ENCODE measurements at places on chromosomes 1 and 21. TPM values are rescaled to one million over a fixed set of nuclear protein-coding genes. Genes with fewer than 3 reads are reported as not detected.

Gene CFHR1
- total RNA-seq, result 0.16 TPM

Gene SPRR2E
- total RNA-seq, result not detected

Gene CD48
- total RNA-seq, result under 0.01 TPM

Gene DPT
- total RNA-seq, result 0.86 TPM

Gene ABCA4
- total RNA-seq, result 0.34 TPM

Gene CFHR4
- total RNA-seq, result not detected

Gene PRKAA2
- total RNA-seq, result 1.1 TPM

Gene BARHL2
- total RNA-seq, result not detected

Gene DENND1B
- 4.1 TPM for total RNA-seq

Gene AQP10
- total RNA-seq, result not detected

Gene LCK
- total RNA-seq, result not detected

Gene RUSC1
- total RNA-seq, result 8.7 TPM

Gene RBP7
- total RNA-seq, result not detected

Gene CELA3B
- total RNA-seq, result not detected

Gene SPATA21
- not detected for total RNA-seq

Gene UHMK1
- 43.5 TPM for total RNA-seq

Gene NR5A2
- total RNA-seq, result under 0.01 TPM

Gene CLCA4
- not detected for total RNA-seq

Measured in bronchial smooth muscle cell (primary cell).